Smooth muscle cell of bladder (primary cell): ENCODE measurements at places on chromosomes 4 and X. TPM values are rescaled to one million over a fixed set of nuclear protein-coding genes. Genes with fewer than 3 reads are reported as not detected.

TLR7 gene
- not detected in 2 replicates for total RNA-seq

TNIP3 gene
- under 0.01 and 0.28 TPM in 2 replicates for total RNA-seq

FREM3 gene
- total RNA-seq, result under 0.01 TPM in 1 of 2 replicates, not detected in the other

TMSB15A gene
- 0.85 and 0.92 TPM in 2 replicates for total RNA-seq

SH3TC1 gene
- total RNA-seq, result 1.0 and 1.7 TPM in 2 replicates

RAB33A gene
- total RNA-seq, result 2.4 and 6.0 TPM in 2 replicates

PRDM8 gene
- 2.8 and 2.9 TPM in 2 replicates for total RNA-seq

PABPC4L gene
- total RNA-seq, result 0.14 and 1.5 TPM in 2 replicates

GABRQ gene
- not detected in 2 replicates for total RNA-seq

LRP2BP gene
- total RNA-seq, result 0.28 and 0.55 TPM in 2 replicates

SATL1 gene
- total RNA-seq, result not detected in 2 replicates

PAK3 gene
- 1.6 TPM in 2 replicates for total RNA-seq

SPANXN3 gene
- not detected in 2 replicates for total RNA-seq

PWWP3B gene
- 0.74 TPM in 1 of 2 replicates, not detected in the other for total RNA-seq

HOPX gene
- under 0.01 and 0.46 TPM in 2 replicates for total RNA-seq

IL2 gene
- not detected in 2 replicates for total RNA-seq

NMU gene
- total RNA-seq, result not detected in 2 replicates

ART3 gene
- 0.09 and 0.28 TPM in 2 replicates for total RNA-seq

SPANXA2 gene
- 0.28 TPM in 1 of 2 replicates, not detected in the other for total RNA-seq

MTTP gene
- total RNA-seq, result under 0.01 and 0.09 TPM in 2 replicates

UGT2B11 gene
- not detected in 2 replicates for total RNA-seq

FRG2 gene
- not detected in 2 replicates for total RNA-seq

APLN gene
- total RNA-seq, result 0.43 and 4.3 TPM in 2 replicates

CSAG2 gene
- not detected in 2 replicates for total RNA-seq
